ENCODE measurements at places on chromosomes 4 and X.

- no peak for DNase-seq
These were observed 93.9 kb downstream of the SH3KBP1 start for GRCh38 chrX:19793471-19793870.

GRCh38 chr4:22099896-22100295 is 151.3 kb upstream of the KCNIP4 start:
- no peak for DNase-seq

DNA sequence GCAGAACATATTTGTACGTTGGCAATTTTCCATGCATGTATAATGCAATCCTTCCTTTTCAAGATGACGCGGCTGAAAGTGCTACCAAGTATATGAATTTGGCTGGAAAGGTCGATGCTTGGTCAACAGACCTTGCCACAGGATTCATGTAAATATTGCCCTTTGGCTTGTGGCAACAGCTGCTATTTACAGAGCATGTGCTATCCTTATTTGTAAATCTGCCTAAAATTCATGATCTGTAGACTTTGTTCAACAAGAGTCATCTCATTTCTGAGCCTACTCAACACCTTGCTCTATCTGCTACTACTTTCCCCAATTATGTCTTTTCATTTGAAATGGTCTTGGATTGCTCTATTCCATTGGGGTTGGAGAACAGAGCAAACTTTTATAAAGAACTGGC is 1.9 kb upstream of the SMARCA1 start:
- no peak for DNase-seq

DNA sequence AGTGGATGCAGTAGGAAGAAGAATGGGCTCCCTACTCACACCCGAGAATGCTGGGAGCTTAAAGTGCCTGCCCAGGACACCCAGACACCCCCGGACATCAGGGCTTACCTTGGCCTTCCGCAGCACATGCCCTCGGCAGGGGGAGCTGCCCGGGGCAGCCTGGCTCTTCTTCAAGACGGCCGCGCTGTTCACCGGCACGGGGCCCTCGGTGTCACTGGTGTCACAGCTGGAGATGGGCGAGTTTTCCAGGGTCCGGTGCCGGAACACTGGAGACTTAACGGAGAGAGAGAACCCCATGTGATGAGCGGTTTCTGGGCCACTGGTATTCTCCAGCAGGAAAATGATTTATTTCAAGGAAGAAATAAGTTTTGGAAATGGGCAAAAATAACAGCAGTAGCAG is 170.9 kb downstream of the AFAP1 start:
- DNase-seq = no peak

DNA sequence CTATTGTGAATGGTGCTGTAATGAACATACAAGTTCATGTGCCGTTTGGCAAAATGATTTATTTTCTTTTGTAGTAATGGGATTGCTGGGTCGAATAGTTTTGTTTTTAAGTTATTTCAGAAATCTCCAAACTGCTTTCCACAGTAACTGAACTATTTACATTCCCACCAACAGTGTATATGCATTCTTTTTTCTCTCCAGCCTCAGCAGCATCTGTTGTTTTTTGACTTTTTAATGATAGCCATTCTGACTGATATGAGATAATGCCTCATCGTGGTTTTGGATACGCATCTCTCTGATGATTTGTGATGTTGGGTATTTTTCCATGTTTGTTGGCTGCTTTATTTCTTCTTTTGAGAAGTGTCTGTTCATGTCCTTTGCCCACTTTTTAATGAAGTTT is 246.3 kb upstream of the ADGRL3 start:
- no peak for DNase-seq

GRCh38 chrX:72366701-72367454 is 61.2 kb upstream of the CITED1 start:
- no peak for DNase-seq

DNA sequence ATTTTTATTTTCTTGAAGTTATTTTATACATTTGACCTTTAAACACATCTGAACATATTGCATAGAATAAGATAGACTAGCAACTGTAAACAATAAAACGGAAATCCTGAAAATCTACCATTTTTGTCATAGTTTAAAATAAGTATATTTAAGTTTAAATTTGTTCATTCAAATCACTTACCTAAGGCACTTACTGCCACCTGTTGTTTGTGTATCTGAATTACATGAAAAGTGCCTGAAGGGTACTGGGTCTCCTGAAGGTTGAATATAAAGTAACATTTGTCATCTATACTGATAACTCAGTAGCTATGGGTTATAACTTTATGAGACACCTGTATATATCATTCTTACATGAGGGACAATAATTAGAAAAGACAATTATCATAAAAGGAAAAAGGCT is 38.6 kb downstream of the TRPC5 start:
- no peak for DNase-seq

DNA sequence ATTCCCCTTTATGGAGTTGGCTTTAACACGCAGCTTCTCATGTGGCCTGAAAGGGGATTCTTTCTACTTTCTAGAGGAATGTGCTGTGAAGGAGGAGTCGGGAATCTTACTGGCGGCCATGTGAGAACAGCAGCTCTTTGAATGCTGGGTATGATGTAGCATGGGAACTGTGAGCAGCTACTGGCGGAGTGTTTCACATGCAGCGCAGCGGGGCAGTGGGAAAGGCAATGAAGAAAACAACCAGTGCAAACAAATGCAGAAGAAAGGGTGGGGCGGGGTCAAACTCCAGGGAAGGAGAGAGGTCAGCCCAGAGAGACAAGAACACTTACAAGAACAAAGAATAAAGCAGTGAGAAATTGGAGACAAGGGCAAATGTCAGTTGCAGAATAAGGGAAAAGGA is 363.8 kb upstream of the FTHL17 start:
- no peak for DNase-seq

GRCh38 chrX:119236623-119237561 is 807 bp downstream of the PGRMC1 start:
- DNase-seq = no peak

Measured in stimulated activated CD8-positive, alpha-beta memory T cell treated with anti-CD3 and anti-CD28 coated beads, Interleukin-15, amount 100 ng/mL, for 1 hour (primary cell).